Effector CD8-positive, alpha-beta T cell (primary cell): ENCODE measurements at places on chromosomes 6 and 20.
A peak's percentile ranks its signal among the peaks of the same experiment; 100 is the strongest.

- no peak for DNase-seq
Observed at GRCh38 chr20:13424174-13424833, 203.2 kb downstream of the ISM1 start.

DNA sequence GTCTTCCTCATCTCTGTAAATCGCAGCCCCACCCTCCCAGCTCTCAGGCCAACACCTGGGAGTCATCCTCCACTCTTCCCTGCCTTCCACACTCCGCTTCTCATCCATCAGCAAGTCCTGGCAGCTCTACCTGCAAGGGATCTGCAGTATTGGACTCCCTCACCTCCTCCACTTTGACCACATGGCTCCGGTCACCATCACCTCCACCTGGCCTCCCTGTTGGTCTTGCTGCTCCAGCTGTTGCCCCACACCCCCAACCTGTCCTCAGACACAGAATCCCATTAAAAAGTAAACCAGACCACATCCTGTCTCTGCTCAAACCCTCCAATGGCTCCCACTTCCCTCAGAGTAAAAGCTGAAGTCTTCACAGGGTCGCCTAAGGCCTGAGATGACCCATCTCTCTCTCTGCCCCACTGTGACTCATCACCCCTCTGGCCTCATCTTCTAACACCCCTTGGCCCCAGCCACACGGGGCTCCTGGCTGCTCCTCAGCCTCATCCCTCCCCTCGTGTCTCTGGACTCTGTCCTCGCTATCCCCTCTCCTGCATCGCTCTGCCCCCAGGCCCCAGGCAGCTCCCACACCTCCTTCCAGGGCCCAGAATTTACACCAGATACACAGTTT lies 185.1 kb upstream of the SULF2 start:
- no peak for DNase-seq

DNA sequence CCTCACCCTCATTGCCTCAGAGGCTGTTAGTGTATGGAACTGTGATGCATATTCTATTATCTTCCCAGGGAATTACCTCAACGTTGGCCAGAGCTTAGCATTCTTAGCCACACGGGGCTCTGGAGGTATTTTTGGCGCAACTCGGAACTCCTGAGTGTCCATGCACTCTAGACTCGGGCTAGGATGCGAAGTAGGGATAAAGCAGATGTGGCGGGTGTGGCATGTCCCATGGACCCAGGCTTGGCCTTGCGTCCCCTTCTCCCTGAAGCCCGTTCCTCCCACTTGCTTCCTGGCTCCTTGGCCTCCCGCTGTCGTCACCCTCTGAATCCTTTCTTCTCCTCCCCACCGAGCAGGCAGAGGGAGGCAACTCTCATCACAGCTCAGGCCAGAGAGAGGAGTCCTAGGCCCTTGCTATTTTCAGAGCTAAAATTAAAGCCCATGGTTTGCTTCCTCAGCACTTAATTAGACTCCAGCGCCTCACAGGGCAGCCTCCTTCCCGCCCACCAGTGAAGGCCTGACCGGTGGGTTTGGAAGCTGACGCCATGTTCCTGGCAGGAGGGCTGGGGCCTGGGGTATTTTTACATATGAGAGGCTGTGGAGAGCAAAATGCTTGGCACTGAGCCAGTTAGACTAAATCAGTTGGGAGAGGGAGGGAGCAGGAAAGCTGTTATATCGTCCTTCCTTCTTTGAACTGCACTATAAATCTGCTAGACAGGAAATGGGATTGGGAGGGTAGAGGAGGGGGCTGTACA lies 138.7 kb downstream of the FOXO3 start:
- DNase-seq = no peak

DNA sequence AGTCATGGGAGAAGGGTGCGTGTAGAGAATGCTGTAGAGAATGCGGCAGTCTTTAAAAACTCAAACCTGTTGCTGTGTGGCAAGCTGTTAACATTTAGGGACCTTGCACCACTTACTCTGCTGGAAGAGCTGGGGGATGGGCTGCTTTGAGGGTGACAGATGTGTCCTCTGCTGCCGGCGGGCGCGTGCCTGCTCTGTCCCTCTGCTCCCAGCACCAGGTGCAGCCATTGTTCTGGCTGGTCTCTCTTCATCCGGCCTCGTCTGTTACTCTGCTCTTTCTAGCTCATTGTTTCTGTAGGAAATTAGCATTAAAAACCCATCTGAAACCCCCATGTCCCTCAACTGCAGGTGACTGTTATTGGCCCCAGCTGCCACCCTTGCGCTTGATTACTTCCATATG lies 78.5 kb downstream of the CBFA2T2 start:
- DNase-seq = no peak

- DNase-seq = no peak
Observed at GRCh38 chr6:132063204-132063603, 112.0 kb upstream of the CCN2 start.

GRCh38 chr20:32727683-32728082 lies 15.6 kb downstream of the COMMD7 start:
- no peak for DNase-seq

DNA sequence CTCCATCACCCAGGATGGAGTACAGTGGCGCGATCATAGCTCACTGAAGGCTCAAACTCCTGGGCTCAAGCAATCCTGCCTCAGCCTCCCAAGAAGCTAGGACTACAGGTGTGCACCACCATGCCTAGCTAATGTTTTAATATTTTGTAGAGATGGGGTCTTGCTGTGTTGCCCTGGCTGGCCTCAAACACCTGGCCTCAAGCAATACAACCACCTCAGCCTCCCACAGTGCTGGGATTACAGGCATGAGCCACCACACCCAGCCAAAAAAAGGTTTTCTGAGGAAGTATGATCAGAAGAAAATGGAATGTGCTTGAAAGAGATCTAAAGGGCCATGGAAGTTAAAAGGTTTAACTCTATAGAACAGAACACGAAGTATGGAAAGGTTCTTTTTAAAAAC lies 8.7 kb downstream of the RBBP9 start:
- DNase-seq = no peak

GRCh38 chr6:100155141-100155540 lies 161.1 kb upstream of the MCHR2 start:
- no peak for DNase-seq

- DNase-seq = no peak
Observed at GRCh38 chr6:104087765-104088164, 772.0 kb downstream of the HACE1 start.

GRCh38 chr6:25138233-25138933 lies 140.8 kb upstream of the CARMIL1 start:
- DNase-seq = peak; percentile 3

DNA sequence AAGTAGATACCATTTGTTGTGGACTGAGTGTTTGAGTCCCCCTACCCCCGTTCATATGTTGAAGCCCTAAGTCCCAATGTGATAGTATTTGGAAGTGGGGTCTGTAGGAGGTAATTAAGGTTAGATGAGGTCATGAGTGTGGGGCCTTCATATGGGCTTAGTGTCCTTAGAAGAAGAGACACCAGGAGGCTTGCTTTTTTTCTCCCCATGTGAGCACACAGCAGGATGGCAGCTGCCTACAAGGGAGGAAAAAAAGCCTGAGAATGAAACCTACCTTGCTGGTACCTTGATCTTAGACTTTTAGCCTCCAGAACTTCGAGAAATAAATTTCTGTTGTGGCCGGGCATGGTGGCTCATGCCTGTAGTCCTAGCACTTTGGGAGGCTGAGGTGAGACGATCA lies 67.9 kb upstream of the TULP4 start:
- no peak for DNase-seq

GRCh38 chr20:11436113-11436905 lies 481.4 kb upstream of the BTBD3 start:
- DNase-seq = no peak

DNA sequence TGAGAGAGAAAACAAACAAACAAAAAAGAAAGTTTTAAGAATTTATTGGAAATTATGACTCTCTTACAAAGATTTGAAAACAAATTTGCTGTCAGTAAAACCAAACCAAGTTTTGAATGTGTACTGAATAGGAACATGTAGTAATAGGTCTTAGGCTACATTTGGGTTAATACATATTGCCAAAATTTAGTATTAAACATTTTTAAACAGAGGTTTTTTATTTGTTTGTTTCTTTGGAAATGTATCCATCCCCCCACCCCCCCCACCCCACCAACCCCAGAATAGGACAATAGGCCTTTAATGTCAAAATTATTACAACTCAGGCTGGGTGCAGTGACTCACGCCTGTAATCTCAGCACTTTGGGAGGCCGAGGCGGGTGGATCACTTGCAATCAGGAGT lies 2.5 kb downstream of the C6orf118 start:
- no peak for DNase-seq

DNA sequence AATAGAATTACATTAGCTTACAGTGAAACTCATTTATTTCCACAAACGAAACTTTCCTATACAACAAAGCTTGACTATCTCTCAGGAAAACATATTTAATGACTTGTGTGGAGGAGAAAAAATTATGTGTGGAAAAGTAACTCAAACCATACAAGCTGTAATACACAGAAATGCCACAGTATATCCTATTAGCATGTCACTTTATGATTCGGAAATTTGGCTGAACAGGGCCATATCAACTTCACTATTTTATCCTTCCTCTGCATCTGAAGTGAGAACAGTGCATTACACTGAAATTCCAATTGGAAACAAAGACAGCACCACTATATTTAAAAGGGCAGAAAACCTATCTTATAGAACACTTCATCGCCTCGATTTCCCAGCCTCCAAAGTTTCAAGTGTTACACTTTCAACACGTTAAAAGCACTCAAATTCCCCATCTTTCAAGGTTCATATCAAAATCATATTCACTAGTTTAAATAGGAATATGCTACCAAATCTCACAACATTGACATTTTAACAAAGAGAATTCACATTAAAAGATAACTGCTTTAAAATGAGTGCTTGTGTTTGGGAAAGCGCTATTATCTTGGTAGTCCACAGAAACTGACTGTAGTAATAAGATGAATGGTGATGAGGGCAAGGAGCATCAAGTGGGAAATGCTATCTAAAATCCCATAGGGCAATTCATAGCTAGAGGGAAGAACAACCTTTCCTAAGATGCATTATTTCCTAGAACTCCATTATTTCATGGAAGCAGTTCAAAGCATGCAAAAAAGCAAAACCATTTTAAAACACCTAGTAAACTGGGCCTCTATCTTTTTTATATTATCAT lies 1.8 kb downstream of the REV3L start:
- DNase-seq = no peak

DNA sequence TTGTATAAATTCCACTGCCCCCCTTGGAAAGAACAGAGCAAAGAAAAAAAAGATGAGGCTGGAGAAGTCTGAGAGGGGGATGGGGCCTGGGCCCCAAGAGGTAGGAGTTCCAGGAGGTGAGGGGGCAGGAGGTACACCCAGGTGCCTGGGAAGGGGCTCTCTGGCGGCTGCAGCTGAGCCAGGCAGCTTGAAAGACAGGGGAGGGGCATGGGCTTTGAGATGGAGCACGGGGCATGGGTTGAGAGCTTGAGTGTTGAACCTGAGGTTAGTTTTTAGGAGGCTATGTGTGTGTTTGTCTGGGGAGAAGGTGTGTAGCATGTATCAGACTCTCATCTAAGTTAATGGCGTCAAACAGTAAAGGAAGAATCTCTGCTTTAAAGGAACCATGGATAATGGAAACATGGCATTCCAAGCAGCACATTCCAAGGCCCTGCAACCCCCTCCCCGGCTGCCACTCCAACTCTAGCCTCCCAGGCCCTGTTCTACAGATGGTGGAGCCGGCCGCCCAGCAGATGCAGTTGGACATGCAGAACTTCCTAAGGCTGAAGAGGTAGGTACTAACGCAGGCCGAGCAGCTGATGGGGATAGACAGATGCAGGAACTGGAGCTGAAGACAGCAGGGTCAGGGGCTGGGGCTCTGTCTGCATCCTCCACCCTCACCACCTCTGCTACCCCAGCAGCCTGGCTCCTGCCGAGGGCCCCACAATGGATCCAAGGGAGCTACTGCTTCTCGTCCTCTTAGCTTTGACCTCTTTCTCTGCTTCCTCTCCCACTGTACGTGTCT lies 42.1 kb downstream of the MDFI start:
- no peak for DNase-seq

DNA sequence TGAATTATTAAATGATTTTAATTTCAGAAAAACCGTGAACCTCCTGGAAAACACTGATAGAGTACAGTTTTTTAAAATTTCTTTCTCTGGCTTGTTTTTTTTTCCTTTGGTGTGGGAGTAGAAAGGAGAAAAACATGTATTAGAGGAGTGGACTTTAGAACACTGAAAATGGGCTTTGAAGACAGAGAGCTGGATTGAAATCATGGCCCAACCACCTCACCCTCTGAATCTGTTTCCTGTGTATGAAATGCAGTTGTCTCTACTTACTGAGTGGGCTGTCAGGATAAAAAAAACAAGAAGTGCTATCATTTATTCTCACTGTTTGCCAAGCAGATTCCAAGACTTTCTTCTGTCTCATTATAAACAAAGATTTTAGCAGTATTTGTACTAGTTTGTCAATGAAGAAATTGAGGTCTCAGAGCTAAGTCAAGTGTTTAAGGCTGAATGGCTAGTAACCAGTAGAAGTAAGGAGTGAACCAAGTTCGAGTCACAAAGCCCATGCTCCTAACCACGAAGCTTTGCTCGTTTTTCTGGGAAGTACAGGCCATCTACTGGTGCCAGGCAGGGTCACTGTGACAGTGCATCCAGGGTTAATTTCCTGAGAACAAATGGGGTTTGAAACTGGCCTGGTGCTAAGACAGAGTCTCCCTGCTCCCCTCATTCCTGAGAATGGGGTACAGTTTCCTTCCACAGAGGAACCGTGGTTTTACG lies 256.4 kb downstream of the TMEM242 start:
- no peak for DNase-seq

- DNase-seq = no peak
Observed at GRCh38 chr6:156282087-156282486, 495.1 kb upstream of the ARID1B start.

DNA sequence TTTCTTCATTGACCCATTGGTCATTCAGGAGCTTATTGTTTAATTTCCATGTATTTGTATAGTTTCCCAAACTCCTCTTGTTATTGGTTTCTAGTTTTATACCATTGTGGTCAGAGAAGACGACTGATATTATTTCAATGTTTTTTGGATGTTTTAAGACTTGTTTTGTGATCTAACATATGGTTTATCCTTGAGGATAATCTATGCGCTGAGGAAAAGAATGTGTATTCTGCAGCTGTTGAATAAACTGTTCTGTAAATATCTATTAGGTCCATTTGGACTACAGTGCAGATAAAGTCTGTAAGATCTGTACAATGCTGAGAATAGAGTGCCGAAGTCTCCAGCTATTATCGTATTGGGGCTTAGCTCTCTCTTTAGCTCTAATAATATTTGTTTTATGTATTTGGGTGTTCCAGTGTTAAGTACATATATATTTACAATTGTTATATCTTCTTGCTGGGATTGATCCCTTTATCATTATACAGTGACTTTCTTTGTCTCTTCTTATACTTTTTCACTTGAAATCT lies 223.3 kb upstream of the ZNF217 start:
- no peak for DNase-seq

GRCh38 chr20:54570561-54570960 lies 95.2 kb downstream of the DOK5 start:
- DNase-seq = no peak

DNA sequence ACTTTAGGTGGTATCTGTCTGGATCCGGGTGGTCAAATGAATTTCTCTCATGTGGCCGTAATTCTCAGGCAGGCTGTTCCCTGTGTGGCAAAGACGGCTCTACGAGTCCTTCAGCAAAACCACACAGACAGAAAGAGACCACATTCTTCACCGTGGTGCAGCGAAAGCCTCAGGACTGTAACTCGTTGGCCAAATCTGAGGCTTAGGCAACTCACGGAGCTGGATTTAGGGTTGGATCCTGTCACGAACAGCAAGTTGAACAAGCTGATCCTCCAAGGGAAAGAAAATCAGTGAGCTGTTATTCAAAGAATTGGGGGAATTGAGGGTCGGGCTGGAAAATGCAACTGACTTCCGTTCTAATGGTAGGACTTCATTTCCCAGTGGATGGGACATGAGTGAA lies 167.4 kb downstream of the ZMYND8 start:
- DNase-seq = no peak
